ENCODE measurements at places on chromosomes 2 and 18. TPM values are rescaled to one million over a fixed set of nuclear protein-coding genes. Genes with fewer than 3 reads are reported as not detected.

GRCh38 chr2:237449193-237449881 is 35.4 kb upstream of the COL6A3 start:
- H3K27ac ChIP-seq = no peak overlapping the region
- no peak for DNase-seq
- H3K36me3 ChIP-seq = no peaks in the 10 kb centered on the region

The CHRND gene
- not detected for total RNA-seq

GRCh38 chr2:101173707-101174295 is 22.6 kb upstream of the TBC1D8 start:
- no peaks in the 10 kb centered on the region for H3K27me3 ChIP-seq
- DNase-seq = no peak

- H3K27me3 ChIP-seq = no peaks in the 10 kb centered on the region
- no peak for DNase-seq
- no peak overlapping the region for H3K4me3 ChIP-seq
Measured at GRCh38 chr2:45545943-45546342, 65.1 kb downstream of the SRBD1 start.

The IL1F10 gene
- not detected for total RNA-seq

DNA sequence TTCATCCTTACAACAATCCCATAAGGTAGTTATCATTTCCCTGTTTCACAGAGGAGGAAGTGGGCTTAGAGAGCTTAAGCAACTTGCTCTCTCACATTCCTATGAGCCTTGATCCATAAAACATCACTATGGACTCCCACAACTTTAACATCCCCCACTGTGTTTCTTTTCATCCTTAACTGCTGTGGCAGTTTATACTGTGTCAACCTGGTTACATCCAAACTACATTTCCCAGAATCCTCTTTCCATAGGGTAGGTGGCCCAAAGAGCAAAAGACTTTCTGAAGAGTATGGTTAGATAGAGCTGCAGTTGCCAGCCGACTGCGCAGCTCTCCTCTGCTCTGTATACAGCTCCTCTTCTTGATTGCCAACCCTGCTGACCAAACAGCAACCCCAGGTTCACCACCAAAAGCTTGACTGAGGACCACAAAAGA is 22.5 kb downstream of the MAP3K2 start:
- no peak overlapping the region for H3K4me3 ChIP-seq
- H3K36me3 ChIP-seq = peaks cover 8% of the 10 kb centered on the region
- H3K27ac ChIP-seq = no peak overlapping the region
- DNase-seq = peak; percentile 86
- H3K4me1 ChIP-seq = peaks cover 37% of the 10 kb centered on the region

DNA sequence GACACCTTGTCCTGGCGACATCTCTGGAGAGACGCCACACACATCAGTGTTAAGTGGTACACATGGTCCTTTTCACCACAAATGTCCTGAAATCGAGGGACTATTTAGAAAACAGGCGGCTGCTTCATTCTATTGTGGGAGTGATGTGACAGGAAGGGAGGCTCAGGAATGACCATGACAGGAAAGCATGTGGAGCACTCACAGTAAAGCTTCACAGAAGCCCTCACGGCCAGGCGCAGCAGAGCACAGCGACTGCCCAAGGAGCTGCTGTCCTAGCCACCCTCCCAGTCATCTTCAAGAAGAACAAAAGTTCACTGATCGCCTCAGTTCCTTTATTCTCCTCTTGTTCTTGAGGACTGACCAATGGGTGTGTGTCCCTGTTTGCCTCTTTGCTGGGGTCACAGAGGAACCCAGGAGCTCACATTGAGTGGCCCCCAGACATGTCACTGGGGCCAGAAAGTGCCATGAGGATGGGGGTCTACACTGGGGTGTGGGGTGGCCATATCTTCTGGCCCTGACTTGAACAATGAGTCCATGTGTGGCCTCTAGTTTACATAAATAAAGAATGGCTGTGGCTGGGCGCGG is 84.6 kb upstream of the RANBP2 start:
- no peak for DNase-seq
- no peaks in the 10 kb centered on the region for H3K36me3 ChIP-seq
- H3K27me3 ChIP-seq = no peaks in the 10 kb centered on the region
- peaks cover 27% of the 10 kb centered on the region for H3K4me1 ChIP-seq
- 0 out of 2 replicates have a peak overlapping the region, but pooled peaks have one; percentile 26 for H3K27ac ChIP-seq
- H3K4me3 ChIP-seq = no peak overlapping the region

The CDH7 gene
- total RNA-seq = 2.0 TPM

DNA sequence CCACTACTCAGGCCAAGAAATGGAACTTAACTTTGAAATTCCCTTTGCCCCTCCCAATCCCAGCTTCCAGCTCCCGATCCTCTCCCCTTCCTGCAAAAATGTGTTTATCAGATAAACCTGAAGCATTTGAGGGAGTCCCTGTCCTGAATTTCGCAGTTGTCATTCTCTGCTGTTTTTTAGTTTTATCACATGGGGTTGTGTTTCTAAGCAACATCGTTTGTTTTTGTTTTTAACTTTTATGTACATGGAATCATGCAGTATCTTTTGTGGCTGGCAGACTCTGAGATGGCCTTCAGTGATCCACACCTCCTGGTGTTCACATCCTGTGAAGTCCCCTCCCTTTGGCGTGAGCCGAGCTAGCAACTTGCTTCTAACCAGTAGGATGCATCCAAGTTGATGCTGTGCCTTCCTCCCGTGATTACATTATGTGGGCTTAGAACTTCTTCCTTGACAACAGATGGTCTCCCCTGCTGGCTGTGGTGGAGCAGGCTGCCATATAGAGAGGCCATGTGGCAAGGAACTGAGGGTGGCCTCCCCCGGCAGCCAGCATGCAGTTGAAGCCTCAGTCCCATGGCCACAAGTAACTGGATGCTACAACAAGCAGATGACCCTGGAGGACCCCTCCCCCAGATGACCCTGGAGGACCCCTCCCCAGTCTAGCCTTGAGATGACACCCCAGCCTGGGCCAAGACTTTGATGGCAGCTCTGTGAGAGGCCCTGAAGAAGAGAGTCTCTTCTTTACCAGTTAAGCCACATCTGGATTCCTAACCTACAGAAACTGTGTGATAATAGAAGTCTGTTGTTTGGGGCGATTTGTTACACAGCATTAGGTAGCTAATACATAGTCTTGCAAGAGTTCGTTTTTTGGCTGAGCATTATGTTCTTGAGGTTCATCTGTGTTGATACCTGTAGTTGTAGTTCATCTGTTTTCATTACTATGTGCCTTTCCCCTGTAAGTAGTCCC is 27.7 kb downstream of the SH3BP4 start:
- no peak overlapping the region for H3K4me3 ChIP-seq
- H3K27ac ChIP-seq = peak overlapping the region; percentile 95
- H3K27me3 ChIP-seq = no peaks in the 10 kb centered on the region
- peaks cover 42% of the 10 kb centered on the region for H3K4me1 ChIP-seq
- H3K36me3 ChIP-seq = 0 out of 2 replicates have a peak, but pooled peaks cover 3% of the 10 kb centered on the region
- no peak for DNase-seq

DNA sequence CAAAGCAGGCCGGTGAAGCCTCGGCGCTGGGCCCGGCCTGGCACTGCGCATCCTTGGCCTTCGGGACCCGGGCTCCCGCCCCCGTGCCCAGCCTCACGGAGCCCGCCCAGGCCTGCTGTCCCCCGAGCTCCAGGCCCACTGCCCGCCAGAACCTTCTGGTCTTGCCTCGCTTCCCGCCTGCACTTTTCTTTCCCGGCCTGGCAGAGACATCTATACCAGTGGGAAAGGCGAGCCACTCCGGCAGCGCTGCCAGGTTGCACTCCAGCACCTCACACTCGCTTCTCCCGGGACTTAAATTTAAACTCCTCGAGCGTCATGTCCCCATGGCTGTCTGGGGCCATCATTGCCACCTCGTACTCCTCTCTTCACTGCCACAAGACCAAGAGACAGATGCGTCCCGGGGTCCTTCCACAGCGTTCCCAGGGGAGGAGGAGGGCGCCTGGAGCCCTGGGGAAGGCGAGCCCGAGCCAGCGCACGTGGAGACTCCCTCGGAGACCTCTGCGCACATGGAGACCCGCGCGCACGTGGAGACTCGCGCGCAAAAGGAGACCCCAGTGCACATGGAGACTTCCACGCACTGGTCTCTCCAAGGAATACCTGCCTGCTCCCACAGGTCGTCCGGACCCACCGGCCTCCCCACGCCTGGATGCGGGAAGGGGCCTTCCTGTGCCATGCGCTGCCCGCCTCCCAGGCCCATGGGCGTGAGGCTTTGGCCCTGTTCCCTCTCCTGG is 253.1 kb upstream of the SALL3 start:
- no peaks in the 10 kb centered on the region for H3K36me3 ChIP-seq
- DNase-seq = no peak
- no peak overlapping the region for H3K4me3 ChIP-seq
- H3K27ac ChIP-seq = no peak overlapping the region

The UPP2 gene
- total RNA-seq = not detected

The DSEL gene
- total RNA-seq = 20.8 TPM

GRCh38 chr2:168892327-168892726 is 2.1 kb upstream of the SPC25 start:
- H3K36me3 ChIP-seq = no peaks in the 10 kb centered on the region
- H3K4me1 ChIP-seq = peaks cover 6% of the 10 kb centered on the region
- H3K27ac ChIP-seq = no peak overlapping the region
- DNase-seq = no peak
- H3K4me3 ChIP-seq = no peak overlapping the region

DNA sequence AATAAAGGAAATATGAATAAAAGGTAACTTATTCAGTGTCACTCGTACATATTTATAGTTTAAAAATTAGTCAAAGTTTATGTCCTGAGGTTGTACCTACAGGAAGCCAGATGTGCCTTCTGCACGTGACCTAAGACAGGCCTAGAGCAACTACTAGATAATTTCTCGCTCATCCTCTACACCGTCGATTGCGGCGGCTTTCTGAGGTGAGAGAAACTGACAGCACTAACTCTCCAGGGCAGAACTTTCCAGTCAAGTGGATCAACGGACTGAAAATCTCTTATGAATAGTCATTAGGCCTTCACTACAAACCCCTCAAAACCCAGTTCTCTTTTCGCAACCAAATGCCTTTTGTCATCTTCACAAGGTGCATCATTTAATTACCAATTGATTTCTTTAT is 54.2 kb downstream of the ZEB2 start:
- peaks cover 2% of the 10 kb centered on the region for H3K27me3 ChIP-seq
- peaks cover 31% of the 10 kb centered on the region for H3K4me1 ChIP-seq
- no peak overlapping the region for H3K4me3 ChIP-seq
- H3K36me3 ChIP-seq = no peaks in the 10 kb centered on the region
- DNase-seq = no peak

The FSHR gene
- not detected for total RNA-seq

DNA sequence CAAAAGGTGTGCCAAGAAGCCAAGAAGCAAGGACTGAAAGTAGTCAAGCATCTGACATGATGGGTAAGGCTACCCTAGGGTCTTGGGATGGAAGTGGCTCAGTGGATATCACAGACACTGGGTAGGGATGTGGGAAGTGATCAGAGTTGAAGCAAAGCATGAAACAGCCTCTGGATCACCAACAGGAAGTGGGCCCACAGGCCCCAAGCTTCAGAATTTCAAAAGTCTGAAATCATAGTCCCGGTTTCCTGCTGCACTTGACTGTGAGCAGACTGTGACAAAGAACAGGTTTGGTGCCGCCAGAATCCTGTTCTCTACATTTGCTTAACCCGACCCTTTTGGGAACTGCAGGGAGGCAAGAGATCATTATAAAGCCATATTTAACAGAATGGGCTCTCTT is 57.4 kb downstream of the SP100 start:
- H3K27ac ChIP-seq = no peak overlapping the region
- no peak for DNase-seq
- H3K4me3 ChIP-seq = no peak overlapping the region
- no peaks in the 10 kb centered on the region for H3K4me1 ChIP-seq
- no peaks in the 10 kb centered on the region for H3K27me3 ChIP-seq
- no peaks in the 10 kb centered on the region for H3K36me3 ChIP-seq

DNA sequence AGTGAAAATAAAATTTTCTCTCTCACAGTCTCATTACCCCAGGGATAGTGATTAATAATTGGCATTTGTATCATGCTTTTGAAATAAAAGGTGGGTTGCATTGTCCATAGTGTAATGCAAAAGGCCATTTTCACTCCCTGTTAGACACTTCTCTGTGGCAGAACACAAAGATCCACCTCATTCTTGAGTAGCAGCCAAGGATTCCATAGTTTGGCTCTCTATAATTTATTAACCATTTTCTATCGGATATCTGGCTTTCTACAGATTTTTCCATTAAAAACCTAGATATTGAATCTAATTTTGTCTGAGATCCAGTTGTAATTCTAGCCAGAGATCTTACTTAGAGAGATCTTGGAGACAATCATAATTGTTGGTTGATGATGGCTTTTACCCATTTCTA is 39.0 kb downstream of the CDCA7 start:
- no peak overlapping the region for H3K4me3 ChIP-seq
- DNase-seq = no peak
- H3K36me3 ChIP-seq = no peaks in the 10 kb centered on the region
- no peaks in the 10 kb centered on the region for H3K27me3 ChIP-seq
- H3K4me1 ChIP-seq = peaks cover 22% of the 10 kb centered on the region

The MRPS9 gene
- total RNA-seq = 70.9 TPM

DNA sequence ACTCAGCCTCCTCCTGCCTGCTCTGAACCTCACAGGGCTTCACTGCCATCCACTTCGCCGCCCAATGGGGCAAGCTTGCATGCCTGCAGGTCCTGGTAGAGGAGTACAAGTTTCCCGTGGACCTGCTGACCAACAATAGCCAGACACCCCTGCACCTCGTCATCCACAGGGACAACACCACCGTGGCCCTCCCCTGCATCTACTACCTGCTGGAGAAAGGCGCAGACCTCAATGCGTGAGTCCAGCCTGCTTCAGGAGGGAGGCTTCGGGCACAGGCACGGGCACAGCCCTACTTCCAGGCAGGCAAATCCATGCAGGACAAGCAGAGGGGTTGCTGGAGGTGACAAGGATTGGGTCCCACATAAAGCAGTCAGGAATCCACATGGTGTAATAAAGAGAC is 1.2 kb downstream of the ANKRD53 start:
- H3K27ac ChIP-seq = no peak overlapping the region
- H3K27me3 ChIP-seq = peaks cover 22% of the 10 kb centered on the region
- peaks cover 9% of the 10 kb centered on the region for H3K4me1 ChIP-seq
- no peak for DNase-seq
- H3K36me3 ChIP-seq = no peaks in the 10 kb centered on the region

- H3K4me3 ChIP-seq = no peak overlapping the region
- DNase-seq = peak; percentile 19
- no peak overlapping the region for H3K27ac ChIP-seq
- peaks cover 19% of the 10 kb centered on the region for H3K4me1 ChIP-seq
- H3K27me3 ChIP-seq = no peaks in the 10 kb centered on the region
Measured at GRCh38 chr18:13452388-13452811, 233.8 kb downstream of the LDLRAD4 start.

- H3K36me3 ChIP-seq = no peaks in the 10 kb centered on the region
- no peaks in the 10 kb centered on the region for H3K27me3 ChIP-seq
- no peak overlapping the region for H3K27ac ChIP-seq
- H3K4me1 ChIP-seq = no peaks in the 10 kb centered on the region
- no peak for DNase-seq
Measured at GRCh38 chr18:8326763-8327394, 282.4 kb upstream of the RAB12 start.

GRCh38 chr2:18749912-18750526 is 160.7 kb upstream of the NT5C1B start:
- H3K27me3 ChIP-seq = no peaks in the 10 kb centered on the region
- no peak overlapping the region for H3K4me3 ChIP-seq
- H3K27ac ChIP-seq = no peak overlapping the region
- no peaks in the 10 kb centered on the region for H3K4me1 ChIP-seq

Data from GM23338 (cell line).